DMS153 (cell line): ENCODE measurements at places on chromosomes 3 and 15.

DNA sequence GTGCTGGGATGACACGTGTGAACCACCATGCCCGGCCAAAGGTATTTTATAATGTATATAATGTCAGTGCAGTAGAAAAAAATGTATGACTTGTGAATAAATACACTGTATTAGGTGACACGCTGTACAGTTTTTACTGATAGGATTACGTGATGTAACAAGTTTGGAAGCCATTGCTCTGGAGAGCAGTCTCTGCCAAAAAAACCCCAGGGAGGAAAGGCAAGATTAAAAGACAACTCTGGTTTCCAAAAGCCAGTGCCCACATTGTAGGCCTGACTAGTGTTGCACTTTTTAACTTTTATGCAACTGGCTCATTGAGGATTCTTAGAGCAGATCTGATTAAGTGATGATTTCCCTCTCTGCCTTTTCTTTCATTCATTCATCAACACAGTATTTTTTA lies 62.0 kb upstream of the SLC2A2 start:
- DNase-seq, result no peak

DNA sequence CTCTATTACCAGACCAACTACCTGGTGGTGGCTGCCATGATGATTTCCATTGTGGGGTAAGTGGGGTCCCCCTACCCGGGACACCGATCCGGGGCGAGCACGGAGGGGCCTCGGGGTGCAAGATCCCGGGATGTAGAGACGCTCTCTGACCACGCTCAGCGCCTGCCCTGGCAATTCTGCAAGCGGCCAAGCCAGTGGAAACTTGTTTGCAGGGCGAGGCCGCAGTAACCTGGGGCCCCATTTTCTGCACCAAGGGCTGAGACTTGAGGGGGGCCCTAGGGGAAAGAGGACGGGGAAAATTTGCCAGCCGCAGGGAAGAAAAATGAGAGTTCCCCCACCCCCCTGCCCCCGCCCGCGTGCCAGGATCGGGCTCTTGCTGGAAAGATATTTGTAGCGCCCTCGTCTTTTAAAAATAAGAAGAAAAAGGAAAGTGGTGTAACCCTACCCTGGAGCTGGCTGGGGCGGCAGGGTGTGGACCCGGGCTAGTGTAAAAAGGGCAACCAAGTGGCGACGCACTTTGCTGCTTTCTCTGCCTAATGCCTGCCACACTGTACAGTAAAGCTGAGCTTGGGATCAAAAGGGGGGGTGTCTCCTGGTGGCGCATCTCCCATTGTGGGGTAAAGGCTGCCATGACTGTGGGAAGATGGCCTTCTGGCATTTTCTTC lies 563 bp downstream of the ARL6IP5 start:
- no peak for DNase-seq

DNA sequence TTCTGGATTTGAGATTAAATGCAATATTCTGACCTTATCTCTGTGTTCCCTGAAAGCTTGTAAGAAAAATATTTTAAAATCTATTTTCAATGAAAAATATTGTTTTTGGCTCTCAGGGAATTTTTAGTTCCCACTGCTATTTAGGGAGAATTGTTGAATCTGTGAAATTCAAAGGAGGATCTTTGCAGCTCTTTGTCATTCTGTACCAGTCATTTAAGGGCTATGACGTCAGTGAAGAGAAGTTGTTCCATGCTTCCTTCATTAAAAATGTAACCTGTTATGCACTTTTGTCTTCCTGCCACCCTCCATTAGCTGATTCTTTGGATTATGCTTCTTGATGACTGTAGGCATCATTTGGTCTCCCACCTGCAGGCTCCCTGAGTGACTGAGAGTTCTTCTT lies 427.8 kb upstream of the C2CD4B start:
- DNase-seq, result no peak

GRCh38 chr3:8619548-8619947 lies 25.1 kb downstream of the SSUH2 start:
- DNase-seq, result no peak

DNA sequence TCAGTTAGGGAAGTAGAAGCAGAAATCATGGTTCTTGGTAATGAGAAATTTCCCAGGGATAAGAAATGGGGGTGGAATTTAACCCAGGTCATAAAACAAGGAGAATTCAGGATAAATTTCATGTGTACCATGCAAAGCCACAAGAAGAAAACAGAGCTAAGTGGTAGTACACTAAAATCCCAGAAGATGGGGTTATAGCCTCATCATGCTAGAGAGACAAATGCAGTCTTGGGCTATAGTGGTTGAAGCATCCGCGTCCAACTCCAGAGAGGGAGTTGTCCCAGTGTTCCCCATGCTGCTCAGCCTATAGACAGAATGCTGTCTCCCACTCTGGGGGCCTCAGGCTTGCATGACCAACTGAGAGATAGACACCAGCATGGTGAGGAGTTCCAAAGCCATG lies 36.2 kb upstream of the CLRN1 start:
- no peak for DNase-seq

GRCh38 chr15:59828263-59828662 lies 139.1 kb upstream of the BNIP2 start:
- DNase-seq, result no peak

DNA sequence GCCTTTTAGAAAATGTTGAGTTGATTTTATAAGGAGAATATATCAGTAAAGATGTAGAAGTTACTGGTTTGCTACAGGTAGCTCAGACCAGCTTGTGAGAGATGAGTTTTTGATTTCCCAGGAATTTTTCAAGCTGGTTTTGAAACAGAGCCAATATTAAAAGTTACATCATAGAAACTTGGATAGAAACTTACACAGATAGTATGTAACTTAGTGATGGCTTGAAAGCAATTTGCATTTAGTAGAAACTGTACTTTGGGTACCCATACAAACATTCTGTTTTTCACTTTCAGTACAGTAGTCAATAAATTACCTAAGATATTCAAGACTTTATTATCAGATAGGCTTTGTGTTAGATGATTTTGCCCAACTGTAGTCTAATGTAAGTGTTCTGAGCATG lies 93.4 kb downstream of the RBMS3 start:
- no peak for DNase-seq

GRCh38 chr3:160450846-160451245 lies 1.3 kb upstream of the TRIM59 start:
- no peak for DNase-seq

GRCh38 chr3:119352863-119353527 lies 58.8 kb downstream of the ARHGAP31 start:
- DNase-seq, result no peak

- no peak for DNase-seq
Measured at GRCh38 chr15:25742776-25743547, 120.2 kb downstream of the ATP10A start.

DNA sequence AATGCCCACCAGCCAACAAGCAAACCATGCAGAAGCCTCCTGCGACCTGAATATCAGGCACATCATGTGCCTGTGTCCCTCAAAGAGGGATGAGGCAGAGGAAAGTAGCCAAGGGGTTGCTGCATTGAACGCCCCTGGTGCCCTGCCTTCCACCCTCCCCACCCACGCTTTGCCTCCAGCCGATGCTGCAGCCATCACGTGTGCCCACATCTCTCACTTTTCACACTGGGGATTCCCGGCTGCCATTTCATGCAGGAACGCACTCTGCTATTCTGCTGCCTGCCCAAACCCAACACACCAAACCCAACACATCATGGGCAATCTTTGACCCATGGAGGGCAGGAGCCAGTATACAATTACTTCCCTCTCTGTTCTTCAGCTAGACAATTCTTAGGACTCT lies 462.2 kb upstream of the PROK2 start:
- DNase-seq, result no peak

DNA sequence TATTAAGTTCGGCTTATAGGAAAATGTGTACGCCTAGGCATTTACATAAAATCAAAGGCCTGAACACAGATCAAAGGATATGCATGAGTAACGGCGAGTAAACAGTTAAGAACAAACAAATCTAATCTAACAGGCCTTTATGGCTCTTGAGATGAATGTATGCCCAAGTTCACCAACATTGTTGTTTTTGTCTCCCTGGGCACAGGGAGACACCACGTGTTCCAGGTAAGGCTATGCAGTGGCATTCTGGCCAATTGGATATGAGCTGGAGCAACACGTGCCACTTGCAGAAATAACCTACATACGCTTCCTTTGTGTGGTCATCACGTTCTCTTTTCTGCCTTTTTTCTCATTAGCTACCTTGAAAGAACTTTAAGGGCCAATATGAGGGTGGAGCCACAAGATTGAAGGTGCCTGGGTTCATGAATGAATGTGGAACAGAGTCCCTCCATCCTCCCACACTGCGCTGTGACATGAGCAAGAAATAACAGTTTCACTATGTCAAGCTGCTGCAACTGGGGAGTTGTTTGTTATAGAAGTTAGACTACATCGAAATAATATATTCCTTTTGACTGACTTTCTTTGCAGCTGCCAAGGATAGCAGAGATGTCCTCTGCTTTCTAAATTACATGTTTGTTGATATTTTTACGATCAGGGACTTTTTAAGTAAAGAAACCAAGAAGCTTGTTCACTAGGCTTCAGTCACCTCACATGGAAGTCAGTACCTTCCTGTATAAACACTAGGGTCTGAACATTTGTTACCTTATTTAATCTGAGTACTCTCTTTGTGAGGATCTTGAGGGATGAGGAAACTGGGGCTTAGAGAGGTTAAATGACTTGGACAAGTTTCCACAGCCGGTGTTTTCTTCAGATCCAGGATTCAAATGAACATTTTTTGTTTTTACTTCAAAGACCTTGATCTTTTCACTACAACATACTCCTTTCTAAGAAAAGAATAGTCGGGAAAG lies 427.5 kb upstream of the TBL1XR1 start:
- no peak for DNase-seq

DNA sequence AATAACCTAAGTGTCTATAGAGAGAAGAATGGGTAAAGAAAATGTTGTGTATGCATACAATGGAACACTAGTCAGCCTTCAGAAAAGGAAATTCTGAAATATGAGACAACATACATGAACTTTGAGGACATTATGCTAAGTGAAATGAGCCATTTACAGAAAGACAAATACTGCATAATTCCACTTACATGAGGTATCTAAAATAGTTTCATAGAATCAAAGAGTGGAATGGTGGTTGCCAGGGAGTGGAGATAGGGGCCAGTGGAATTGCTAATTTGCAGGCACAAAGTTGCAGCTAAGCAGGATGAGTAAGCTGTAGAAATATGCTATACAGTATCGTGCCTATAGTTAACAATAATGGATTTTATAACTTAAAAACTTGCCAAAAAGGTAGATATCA lies 779.6 kb upstream of the ARPP21 start:
- DNase-seq, result no peak

DNA sequence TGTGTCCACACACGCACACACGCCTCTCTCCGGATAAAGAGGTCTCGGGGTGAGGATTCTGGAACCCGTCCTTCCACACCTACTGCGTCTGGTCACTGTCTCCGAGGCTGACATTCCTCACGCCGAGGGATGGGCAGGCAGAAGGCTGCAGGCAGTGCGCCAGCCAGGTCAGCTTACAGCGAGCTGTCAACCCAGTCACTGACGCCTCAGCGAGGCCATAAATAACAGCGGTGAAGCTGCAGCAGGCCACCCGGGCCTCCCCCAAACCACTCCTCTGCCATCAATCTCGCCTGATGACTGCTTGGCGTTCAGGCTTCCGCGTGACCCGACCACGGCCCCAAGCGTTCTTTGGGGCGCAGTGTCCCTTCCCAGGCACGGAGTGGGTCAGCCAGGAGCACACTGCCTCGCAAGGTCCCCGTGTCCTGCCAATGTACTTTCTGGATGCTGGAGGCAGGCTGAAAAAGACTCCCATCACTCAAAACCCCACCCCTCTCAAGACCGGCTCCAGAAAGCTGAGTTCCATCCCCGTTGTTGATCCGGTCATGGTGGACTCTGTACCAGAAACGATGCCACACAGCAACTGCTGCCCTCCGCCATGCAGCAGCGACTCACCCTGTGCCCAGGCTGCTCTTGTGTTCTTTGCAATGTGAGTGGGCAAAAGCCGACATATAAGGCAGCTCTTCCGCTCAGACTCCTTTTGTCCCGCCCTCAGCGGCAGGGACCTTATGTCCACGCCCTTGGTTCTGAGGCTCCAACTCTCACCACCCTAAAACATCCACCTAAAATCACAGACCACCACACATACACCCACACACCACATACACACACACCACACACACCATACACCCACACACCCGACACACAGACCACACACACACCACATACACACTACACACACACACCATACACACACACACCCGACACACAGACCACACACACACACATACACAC lies 27.1 kb downstream of the CPN2 start:
- no peak for DNase-seq

DNA sequence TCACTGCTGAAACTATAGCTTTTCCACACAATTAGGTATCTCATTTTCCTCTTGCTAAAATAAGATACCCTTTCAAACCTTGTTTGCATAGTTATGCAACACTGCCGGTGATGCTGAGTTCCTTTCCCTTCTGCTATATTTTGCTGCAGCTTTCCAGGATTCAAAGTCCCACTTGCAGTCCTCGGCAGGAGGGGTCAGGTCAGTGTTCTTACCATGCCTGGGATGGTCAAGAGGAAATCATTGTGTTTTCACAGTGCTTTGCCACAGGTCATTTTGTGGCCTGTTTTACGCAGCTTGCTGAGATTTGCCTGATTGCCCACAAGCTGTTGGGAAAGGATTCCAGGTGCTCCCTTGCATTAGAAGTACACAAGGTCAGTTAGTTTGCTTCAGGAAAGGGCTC lies 156.9 kb downstream of the B3GALNT1 start:
- DNase-seq, result no peak

DNA sequence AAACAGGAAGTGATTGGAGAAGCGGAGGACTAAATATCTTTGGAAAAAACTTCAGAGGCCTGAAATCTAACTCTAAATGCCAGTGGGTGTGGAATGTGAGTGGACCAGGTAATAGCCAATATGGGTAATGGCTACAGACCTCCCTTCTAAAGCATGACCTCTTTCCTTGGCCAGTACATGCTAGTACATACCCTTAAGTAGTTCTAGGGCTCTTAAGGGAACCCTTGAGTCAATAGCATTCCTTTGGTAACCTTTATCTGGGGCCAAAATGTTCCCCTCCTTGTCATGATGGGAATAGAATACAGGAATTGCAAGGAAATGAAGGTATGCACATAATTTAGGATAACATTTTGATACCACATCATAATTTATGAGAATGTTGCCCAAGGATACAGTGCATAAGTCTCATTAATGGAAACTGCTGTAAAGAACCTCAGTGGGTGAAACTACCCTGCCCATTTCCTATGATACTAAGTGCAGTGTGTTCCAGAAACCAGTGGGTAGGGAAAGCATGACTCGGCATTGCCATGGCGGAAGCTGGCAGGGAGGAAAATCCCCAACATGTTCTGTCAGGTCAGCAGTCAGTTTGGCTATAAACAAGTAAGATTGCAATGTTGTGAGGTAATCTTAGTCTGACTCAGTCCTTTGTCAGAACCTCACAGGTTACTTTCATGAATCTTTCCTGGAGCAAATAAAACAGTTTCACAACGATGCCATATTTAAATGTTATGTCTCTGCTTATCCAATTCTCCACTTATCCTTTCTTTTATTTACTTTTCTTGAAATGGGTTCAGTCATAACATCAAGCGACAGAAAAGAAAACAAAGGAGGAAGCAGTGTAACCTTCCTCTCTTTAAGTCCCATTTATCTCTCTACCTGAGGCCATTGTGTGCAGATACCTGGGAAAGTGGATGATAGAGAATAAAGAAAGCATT lies 23.5 kb upstream of the RAP2B start:
- peak; percentile 70 for DNase-seq
